NCI-H2081 treated with DMSO at 0.1 percent for 48 hours (cell line): ENCODE measurements at places on chromosomes 1 and 21.

DNA sequence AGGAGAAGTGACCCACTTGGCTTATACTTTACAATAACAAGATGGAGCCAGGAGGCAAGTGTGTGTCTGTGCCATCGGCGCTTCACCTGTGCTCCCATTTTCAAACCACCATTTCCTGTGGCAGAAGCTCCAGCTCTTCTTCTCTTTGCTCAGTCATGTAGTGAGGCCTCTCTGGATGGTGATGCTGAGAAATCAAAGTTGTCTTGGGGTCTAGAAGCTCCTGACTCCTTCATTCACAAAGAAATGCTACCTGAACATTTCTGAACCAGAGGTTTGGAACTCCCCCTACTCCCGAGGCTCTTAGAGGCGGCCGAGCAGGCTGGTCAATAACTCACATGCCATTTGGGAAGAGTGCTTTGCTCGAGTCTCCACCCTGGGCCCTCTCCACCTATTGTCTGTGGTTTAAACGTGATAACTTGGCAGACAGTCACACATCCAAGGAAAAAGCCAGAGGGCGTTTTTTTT is 18.0 kb downstream of the SLAMF1 start:
- no peak for DNase-seq

- DNase-seq = no peak
These were observed 1.1 kb downstream of the LRRC8C start for GRCh38 chr1:89633800-89634625.

- no peak for DNase-seq
These were observed 32.2 kb upstream of the MPZL1 start for GRCh38 chr1:167689567-167689920.

GRCh38 chr1:216686860-216687766 is 36.1 kb downstream of the ESRRG start:
- peak; percentile 43 for DNase-seq

DNA sequence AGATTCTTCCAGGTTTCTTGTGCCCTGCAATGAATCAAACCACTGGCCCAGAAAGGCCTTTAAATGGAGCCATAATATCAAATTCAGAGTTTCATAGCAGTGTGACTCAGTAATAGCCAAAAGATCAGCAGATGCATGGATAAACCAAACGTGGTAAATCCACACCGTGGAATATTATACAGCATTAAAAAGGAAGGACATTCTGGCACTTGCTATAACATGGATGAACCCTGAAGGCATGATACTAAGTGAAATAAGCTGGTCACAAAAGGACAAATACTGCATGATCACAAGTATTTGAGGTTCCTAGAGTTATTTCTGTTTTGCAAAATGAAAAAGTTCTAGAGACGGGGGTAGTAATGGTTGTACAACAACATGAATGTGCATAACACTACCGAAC is 140.1 kb downstream of the TOMM20 start:
- DNase-seq = no peak

- no peak for DNase-seq
These were observed 39.4 kb upstream of the GADD45A start for GRCh38 chr1:67645495-67646144.

DNA sequence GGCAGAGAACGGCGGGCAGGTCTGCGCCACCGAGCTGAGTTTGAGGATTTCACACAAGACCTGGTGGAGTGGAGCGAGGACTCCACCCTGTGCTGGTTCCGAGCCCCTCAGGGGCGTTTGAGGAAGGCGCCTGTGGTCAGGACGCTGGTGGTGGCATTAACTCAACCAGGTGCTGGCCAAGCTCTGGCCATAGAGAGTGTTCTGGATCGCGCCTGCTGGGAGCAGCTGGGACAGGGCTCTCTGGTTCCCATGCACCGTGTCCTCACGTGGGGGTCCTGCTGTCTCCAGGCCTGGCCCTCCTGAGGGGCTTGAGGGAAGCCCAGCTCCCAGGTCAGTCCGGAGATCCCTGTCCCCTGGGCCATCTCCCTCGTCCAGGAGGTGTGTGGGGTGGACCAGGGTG is 24.8 kb upstream of the TTC34 start:
- no peak for DNase-seq

DNA sequence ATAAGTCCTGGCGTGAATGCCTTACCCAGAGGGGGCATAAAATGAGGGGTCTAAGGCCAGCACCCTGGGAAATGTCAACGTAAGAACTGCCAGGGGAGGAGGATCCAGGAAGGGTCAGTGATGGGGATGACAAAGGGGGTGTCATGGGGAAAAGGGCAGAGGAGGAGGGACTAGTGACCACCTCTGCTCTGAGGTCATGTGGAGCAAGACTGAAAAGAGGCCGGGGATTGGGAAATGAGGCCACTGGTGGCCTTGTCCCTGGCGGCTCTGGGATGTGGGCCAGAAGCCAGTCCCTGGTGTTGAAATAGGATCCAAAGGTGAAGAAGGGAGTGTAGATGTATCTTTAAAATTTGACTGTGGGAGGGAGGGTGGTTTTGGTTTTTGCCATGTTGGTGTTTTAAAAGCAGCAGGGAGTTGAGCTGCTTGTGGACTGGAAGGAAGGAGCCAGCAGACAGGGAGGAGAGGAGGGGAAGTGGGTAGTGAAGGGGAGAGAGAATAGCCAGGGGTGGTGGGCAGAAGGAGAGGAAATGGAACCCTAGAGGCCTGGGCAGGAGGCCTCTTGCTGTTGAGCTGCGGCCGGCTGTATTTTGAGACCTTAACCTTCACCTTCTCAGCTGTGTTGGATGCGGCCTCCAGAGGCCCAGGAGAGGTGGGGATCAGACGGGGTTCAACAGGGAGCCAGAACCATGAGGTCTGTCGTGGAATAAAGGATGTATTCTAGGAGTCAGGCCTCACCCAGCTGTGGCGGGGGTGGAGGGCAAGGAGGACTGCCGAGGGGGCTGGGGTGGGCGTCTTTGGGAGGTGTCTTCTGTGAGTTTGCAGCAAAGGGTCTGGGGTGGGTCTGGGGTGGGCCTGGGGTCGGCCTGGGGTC is 92.5 kb downstream of the DHRS3 start:
- no peak for DNase-seq

- DNase-seq = no peak
These were observed 68.4 kb upstream of the DPYD start for GRCh38 chr1:97989094-97989680.

GRCh38 chr1:247331525-247332214 is at the start of gene ZNF496:
TSS of gene ZNF496 (minus strand) at chr1:247331867. CDS start at chr1:247329578, 2,289 bp downstream.
- peak; percentile 5 for DNase-seq

DNA sequence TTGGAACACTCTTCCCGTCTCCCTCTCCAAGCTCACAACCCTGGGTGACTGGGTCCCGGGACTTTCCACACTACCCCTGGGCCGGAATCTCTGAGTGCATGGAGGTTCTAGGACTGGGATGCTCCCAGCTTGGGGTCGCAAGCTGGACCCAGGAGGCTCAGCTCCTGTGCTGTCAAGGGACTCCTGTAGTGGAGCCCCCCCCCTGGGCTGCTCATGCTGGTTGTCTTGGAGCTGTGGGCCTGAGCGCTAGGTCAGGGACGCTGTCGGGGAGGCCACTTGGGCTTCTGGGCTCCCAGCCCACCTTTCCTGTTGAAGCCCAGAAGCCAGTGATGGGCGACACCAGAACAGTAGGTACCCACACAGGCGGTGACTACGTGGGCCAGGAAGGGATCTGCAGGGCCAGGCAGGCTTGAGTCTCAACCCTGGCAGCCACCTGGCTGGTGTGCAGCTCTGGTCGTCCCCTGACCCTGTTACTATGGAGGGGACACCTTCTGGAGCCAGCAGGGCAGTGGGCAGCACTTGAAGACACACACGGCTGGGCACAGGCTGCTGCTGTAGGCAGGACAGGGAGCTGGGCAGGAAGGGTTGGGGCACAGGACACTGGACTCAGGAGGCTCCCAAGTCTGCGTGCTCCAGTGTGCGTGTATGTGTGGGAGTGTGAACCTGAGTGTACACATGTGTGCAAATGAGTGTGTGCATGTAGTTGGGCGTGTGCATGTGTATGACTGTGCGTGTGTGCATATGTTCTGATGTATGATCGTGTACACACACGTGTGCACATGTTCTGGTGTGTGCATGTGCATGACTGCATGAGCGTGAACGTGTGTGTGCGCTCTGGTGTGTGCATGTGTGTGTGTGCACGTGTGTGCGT is 3.0 kb downstream of the MMEL1 start:
- DNase-seq = no peak

- DNase-seq = no peak
These were observed 15.5 kb upstream of the GFI1 start for GRCh38 chr1:92502247-92502646.

DNA sequence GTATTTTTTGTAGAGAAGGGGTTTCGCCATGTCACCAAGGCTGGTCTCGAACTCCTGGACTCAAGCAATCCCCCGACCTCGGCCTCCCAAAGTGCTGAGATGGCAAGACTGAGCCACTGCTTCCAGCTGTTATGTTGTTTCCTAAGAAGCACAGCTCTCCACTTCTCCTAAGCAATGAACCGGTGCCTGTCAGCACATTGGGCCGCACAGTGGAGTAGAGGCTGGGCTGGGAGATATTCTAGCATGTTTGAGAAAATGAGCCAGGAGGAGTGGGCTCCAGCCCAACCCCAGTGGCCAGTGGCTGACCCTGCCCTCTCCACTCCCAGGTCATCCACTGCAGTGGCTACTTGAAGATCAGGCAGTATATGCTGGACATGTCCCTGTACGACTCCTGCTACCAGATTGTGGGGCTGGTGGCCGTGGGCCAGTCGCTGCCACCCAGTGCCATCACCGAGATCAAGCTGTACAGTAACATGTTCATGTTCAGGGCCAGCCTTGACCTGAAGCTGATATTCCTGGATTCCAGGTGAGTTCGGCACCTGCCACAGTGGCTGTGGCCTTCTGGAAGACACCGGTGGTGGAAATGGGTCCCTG is 27.0 kb downstream of the SIM2 start:
- DNase-seq = no peak

GRCh38 chr1:205355075-205355453 is 1.7 kb downstream of the KLHDC8A start:
- DNase-seq = no peak

DNA sequence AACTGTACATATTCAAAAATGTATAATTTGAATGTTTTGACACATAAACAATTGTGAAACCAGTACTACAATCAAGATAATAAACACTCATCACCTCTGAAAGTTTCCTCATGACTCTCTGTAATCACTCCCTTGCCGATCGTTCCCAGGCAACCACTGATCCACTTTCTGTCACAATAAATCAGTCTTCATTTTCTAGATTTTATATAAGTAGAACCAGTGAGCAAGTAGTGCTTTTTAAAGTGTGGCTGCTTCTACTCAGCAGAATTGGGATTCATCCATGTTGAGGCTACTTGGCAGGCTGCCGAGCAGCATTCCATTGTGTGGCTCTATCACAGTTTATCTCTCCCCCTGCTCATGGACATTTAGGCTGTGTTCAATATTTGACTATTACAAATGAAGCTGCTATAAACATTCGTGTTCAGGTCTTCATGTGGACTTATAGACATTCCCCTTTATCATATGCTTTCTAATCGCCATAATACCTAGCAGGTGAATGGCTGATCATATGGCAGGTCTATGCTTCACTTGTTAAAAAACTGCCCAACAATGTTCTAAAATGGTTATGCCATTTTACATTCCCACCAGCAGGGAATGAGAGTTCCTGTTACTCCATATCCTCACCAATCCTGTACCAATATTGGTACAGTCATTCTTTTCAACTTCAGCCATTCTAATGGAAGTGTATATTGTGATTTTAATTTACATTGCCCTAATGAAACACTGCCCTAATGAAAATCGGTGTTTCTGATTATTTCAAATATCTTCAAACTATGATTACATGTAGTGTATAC is 20.5 kb downstream of the TEX38 start:
- DNase-seq = no peak

GRCh38 chr1:80036690-80037432 is 1030.3 kb upstream of the ADGRL4 start:
- no peak for DNase-seq

DNA sequence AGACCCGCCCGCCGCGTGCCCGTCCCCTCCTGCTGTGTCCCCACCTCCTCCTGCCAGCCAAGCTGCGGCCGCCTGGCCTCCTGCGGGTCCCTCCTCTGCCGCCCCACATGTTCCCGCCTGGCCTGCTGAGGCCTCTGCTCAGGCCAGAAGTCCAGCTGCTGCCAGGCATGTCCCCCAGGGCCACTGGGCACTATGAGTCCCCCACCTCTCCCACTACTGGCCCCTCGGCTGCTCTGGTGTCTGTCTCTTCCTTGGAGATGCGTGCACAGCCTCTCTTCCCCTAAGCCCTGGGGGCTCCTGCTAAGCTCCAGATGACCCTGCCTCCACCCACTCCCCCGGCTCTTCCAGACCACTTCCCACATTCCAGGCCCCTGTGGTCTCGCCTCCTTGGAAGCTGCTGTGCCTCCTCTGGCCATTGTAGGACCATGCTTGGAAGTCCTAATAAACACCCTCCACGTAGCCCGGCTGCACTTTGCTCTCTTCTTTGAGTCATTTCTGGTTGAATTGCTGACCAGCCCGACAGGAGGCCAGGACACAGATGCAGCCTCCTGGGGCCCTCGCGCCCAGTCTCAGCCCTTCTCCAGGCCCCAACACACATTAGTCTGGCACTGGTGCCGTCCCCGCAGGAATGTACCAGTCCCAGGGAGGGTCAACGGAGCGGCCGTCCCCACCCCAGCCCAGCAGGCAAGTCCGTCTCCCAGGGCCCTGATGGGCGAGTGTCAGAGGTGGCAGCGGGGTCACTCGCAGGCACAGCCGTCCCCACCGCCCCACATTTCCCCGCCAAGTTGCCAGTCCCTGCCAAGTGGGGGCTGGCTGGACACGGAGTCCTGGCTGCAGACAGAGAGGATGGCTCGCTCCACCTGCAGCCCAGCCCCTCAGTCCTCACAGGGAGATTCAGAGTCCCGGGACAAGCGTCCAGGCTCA is 1.1 kb downstream of the KRTAP10-12 start:
- DNase-seq = no peak

DNA sequence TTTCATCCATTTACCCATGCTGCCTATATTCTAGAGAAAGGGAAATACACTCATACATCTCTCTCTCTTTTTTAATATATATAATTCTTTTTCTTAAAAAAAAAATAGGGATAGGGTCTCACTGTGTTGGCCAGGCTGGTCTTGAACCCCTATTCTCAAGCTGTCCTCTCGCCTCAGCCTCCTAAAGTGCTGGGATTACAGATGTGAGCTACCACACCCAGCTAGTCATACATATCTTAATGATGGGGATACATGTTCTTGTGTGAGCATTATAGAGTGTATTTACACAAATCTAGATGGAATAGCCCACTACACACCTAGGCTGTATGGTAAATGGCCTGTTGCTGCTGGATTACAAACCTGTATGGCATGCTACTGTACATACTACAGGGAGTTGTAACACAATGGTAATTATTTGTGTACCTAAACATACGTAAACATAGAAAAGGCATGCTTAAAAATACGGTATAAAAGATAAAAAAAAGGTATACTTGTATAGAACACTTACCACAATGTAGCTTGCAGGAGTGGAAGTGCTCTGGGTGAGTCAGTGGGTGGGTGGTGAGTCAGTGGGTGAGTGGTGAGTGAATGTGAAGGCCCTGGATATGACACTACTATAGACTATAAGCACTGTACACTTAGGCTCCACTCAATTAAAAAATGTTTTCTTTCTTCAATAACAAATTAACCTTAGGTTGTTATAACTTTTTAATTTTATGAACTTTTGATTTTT is 72.9 kb downstream of the IVNS1ABP start:
- no peak for DNase-seq

- DNase-seq = no peak
These were observed 17.9 kb downstream of the CFH start for GRCh38 chr1:196669693-196670092.
